ENCODE measurements at places on chromosomes 2 and 18.

DNA sequence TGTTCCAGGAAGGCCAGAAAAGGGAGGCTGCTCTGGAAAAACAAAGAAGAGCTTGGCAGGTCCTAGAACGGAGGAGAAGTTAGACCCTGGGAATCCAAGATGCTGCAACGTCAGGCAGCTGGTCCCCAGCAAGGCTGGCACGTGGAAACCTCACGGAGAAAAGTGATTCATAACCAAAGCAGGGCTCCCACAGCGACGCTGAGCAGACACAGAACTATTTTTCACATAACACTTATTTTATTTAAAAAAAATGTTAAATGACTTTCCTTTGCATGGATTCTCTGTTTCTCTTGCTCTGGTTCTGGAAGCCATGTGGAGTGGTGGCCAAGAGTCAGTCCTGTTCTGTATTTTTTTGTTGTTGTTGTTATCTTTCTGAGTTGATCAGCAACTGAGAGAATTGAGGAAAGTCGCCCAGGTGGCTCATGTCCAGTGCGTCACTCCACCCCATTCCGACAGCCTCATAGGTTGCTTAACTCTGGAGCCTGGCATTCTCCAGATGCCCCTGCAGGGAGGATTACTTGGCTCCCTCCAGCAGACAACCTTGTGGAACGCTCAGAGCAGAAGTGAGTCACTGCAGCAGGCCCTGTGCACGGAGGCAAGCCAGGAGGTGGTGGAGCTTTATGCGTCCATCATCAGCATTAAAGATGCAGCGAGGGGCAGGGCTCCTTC, 229.9 kb upstream of the HDAC4 start:
- DNase-seq, result no peak

GRCh38 chr2:178910005-178910404, 102.8 kb upstream of the TTN start:
- DNase-seq, result no peak

DNA sequence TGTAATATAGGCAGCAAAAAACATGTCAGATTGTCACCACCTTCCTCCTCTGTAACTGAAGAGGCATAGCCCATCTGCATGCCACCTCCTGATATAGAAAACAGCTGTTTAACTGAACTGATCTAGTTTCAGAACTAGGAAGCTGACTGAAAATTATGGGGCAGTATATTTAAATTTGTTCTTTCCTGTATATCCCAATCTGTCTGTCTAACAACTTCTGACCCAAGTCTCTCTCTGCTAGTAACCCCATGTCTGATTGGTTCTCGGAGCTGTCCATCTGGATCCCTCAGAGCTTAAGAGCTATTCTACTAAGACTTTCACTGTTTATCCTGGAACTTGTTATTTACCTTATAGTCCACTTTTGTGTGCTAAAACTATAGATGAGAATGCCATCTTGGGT, 68.2 kb upstream of the SLC35G4 start:
- peak; percentile 20 for DNase-seq

DNA sequence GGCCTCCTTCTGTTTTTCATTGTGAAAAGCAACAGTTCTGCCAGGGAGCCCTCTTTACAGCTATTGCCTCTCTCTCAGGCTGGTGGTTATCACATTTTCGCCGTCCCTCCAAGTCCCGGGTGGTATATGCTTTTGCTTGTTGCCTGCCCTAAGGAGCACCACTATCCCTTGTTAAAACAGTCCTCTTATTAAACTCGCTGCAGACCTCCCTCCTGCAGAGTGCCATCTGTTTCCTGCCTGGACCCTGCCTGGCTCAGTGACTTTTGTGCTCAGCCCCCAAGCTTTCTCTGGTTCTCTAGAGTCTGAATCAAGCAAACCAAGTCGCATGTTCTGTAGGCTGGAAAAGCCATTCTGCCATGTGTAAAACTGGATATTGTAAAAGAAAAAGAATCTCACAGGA, 72.1 kb upstream of the FHL2 start:
- no peak for DNase-seq

DNA sequence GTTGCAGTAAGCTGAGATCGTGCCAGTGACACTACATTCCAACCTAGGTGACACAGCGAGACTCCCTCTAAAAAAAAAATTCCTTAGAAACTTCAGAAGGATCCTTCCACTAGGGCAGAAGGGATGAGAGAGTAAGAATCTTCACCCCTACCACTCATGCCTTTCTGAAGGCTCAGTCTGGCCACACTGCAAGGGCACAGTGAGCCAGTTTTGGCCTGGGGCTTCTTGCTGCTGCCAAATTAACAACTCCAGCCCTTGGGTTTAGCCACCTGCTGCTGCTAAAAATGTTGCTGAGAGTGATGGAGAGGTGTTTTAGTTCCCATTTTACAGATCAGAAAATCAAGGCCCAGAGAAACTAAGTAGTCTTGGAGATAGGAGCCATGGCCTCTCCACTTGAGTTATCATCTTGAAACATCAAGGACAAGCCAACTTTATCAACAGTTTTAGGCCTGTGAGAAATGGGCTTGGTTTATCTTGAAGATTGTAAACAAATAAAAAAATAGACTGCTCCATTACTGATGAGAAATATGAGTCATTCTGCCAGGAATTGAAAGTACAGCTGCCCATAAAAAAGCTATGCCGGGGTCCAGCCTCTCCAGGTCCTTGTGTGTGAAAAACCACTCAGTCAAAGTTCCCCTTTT, 31.9 kb upstream of the CASP8 start:
- DNase-seq, result no peak

GRCh38 chr2:202910698-202911097, 775 bp downstream of the WDR12 start:
- DNase-seq, result peak; percentile 13

GRCh38 chr18:23969664-23970063, 44.9 kb upstream of the TTC39C start:
- no peak for DNase-seq

DNA sequence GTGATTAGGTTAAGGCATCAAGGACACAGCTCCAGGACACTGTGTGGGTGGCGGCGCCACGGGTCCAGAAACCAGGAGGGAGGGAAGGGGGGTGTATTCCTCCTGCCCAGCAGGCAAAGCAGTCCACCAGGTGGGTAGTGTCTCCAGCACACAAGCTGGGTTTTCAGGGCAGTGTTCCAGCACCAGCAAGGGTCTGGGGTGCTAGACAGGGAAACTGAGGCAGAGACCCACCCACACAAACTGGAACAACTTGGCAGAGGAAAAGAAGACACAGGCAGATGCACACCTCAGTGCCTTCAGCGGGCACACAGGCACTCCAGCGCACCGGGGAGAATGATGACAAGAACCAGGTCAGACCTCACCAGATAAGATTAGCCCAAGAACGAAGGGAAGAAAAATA, 28.4 kb upstream of the GNAL start:
- no peak for DNase-seq

DNA sequence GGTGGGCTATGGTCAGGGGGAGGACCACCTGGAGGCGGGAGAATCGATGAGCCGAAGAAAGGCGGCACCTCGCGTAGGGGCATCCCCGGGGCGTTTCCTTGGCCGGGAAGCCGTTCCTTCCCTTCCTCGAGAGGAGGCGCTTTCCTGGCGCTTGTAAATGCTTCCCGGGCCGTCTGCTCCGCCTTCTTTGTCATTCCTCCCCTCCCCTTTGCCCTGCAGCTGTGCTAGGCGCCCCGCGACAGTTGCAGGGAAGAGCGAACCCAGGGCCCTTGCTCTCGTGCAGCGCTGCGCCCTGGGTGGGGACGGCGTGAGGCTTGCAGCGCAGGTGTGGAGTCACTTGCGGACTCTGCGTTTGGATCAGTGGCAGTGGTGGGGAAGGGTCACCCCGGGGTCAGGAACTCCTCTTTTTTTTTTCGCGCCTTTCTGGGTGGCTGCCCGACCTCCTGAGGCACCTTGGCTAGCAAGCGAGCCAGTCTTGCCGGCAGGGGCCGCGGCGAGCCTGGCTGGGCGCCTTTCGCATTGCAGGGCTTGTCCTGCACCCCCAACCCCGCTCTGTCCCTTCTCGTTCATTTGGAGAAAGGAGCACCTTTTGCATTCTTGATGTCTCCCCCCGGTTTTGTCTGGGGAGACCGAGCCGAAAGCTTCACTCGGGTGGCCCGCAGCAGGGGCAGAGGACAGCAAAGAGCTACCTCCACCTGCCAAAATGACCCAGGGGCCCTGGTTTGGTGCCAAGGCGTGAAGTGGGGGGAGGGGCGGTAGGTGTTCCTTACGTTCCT, 858 bp downstream of the KCNS3 start:
- DNase-seq, result no peak

DNA sequence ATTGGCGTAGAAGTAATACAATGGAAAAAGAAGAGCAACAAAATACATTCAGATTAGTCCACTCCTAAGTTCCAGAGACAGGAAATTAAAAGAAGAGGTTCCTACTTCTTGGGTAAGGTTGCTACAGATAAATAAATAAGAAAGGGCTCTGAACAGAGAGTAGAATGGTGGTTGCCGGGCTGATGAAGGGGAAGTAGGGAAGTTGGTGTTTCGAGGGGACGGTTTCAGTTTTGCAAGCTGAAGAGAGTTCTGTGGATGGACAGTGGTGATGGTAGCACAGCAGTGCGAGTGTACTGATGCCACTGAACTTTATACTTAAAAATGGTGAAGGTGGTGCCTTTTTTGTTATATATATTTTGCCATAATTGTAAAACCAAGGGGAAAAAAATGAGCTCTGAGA, 48.2 kb downstream of the CABYR start:
- DNase-seq, result peak; percentile 13

DNA sequence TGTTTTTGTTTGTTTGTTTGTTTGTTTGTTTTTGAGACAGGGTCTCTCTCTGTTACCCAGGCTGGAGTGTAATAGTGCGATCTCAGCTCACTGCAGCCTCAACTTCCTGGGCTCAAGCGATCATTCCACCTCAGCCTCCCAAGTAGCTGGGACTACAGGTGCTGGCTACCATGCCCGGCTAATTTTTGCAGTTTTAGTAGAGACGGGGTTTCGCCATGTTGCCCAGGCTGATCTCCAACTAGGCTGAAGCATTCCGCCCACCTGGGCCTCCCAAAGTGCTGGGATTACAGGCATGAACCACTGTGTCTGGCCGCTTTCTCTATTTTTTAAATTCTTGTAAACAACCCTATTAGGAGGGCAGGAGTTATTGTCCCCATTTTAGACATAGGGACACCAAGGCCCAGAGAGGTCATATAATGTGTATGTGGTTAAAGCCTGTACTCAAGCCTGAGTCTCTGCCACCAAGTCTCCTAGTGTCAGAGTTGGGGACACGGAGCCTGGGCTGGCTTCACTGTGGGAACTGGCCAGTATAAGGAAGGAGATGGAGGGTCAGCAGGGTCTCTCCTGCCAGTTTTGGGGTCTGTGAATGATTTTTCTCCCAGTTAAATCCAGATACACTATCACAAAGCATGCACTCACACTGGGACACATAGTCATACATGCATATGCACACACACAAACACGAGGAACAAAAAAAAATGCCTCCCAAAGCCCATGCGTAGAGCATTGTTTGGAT, 27.5 kb upstream of the MCFD2 start:
- DNase-seq, result peak; percentile 30

DNA sequence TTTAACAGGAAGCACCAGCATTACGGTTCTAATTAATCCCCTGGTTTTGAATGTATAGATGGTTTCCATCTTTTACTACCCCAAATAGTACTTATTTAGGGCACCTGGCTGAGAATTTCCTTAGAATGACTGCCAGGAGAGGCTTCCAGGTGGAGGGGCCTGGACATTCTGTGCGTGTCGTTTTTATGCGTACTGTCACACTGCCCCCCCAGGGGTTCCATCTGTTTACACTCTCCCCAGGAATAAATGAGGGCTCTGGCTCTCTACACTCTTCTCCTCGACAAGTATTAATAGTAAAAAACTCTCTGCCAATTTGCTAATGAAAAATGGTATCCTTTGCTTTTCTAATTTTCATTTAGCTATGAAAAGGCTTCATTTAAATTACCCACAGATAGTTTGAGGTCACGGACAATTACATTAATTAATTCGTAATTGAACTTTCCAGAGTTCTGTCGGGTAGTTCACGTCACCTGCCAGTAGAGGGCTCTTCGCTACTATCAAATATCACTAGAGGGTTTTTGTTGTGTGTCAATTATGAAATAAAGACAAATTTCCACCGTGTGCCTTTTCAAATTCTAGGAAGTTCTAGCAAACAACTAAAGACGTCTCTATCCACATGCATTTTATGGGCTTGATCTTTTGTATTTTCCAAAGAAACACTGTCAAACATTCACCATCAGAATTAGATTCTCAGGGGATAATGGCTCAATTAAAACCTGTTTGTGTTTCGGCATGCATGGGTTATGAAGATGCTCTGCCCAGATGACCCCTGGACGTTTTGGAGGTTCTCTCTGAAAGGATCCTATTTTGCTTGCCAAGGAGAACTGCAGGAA, 88.8 kb upstream of the ASB18 start:
- peak; percentile 60 for DNase-seq
